Bladder microvascular endothelial cell (primary cell): ENCODE measurements at places on chromosomes 1 and 21. TPM values are rescaled to one million over a fixed set of nuclear protein-coding genes. Genes with fewer than 3 reads are reported as not detected.

The OR6N1 gene
- not detected in 2 replicates for total RNA-seq

The ADCY10 gene
- total RNA-seq = under 0.01 TPM in 2 replicates

The ESPN gene
- total RNA-seq = 2.0 TPM in 1 of 2 replicates, not detected in the other

The F5 gene
- total RNA-seq = under 0.01 TPM in 1 of 2 replicates, not detected in the other

The CLEC20A gene
- total RNA-seq = not detected in 2 replicates
